Mesangial cell (primary cell): ENCODE measurements at places on chromosomes 6 and 20. TPM values are rescaled to one million over a fixed set of nuclear protein-coding genes. Genes with fewer than 3 reads are reported as not detected.

BPIFB2 gene
- not detected in 2 replicates for total RNA-seq

DEFB125 gene
- not detected in 2 replicates for total RNA-seq

TPBG gene
- total RNA-seq, result 37.8 and 51.3 TPM in 2 replicates

SEMG1 gene
- not detected in 2 replicates for total RNA-seq

PLAGL1 gene
- total RNA-seq, result 10.9 and 15.2 TPM in 2 replicates

TRIM10 gene
- total RNA-seq, result not detected in 2 replicates

CAPN11 gene
- 0.25 TPM in 1 of 2 replicates, not detected in the other for total RNA-seq

PI3 gene
- not detected in 2 replicates for total RNA-seq

KHDRBS2 gene
- total RNA-seq, result not detected in 2 replicates

SOBP gene
- 0.63 and 0.98 TPM in 2 replicates for total RNA-seq

ZNF831 gene
- total RNA-seq, result not detected in 2 replicates

MYLK4 gene
- total RNA-seq, result 0.16 and 0.51 TPM in 2 replicates

MAK gene
- total RNA-seq, result 0.16 TPM in 1 of 2 replicates, not detected in the other

EPB41L1 gene
- 13.0 and 42.7 TPM in 2 replicates for total RNA-seq

MROH8 gene
- 0.33 and 1.0 TPM in 2 replicates for total RNA-seq

ARID1B gene
- 26.9 and 34.5 TPM in 2 replicates for total RNA-seq

KCNK17 gene
- not detected in 2 replicates for total RNA-seq
